Breast epithelium (tissue), 4 donors: ENCODE measurements at places on chromosomes 3 and 15. TPM values are rescaled to one million over a fixed set of nuclear protein-coding genes. Genes with fewer than 3 reads are reported as not detected.

The CD80 gene
- 0.96 TPM for total RNA-seq

GRCh38 chr3:139916271-139916670 is 18.7 kb upstream of the CLSTN2 start:
- no peaks in the 10 kb centered on the region for H3K4me1 ChIP-seq
- DNase-seq, result no peak
- H3K4me3 ChIP-seq, result no peak overlapping the region
- H3K27me3 ChIP-seq, result no peaks in the 10 kb centered on the region
- H3K36me3 ChIP-seq, result no peaks in the 10 kb centered on the region

DNA sequence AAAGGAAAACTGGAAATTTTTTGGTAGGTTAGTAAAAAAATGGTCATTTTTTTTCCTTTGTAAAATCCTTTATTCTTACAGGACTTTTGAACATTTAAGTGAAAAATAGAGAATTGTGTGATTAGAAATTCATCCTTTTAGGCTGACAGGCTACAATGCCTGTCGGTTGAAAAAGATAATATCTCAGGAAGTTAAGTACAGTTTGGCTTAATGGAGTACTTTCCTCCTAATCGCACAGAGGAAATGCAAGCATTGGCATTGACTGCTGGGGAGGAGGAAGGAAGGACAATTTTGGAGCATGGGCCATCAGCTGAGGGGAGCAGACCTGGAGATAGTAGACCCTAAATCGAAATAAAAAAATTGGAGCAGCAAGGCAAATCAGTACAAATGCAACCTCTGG is 135.1 kb upstream of the ICE2 start:
- H3K36me3 ChIP-seq, result no peaks in the 10 kb centered on the region
- H3K27ac ChIP-seq, result no peak overlapping the region
- DNase-seq, result no peak
- H3K27me3 ChIP-seq, result no peaks in the 10 kb centered on the region

The RAB6B gene
- total RNA-seq, result 3.9 TPM

DNA sequence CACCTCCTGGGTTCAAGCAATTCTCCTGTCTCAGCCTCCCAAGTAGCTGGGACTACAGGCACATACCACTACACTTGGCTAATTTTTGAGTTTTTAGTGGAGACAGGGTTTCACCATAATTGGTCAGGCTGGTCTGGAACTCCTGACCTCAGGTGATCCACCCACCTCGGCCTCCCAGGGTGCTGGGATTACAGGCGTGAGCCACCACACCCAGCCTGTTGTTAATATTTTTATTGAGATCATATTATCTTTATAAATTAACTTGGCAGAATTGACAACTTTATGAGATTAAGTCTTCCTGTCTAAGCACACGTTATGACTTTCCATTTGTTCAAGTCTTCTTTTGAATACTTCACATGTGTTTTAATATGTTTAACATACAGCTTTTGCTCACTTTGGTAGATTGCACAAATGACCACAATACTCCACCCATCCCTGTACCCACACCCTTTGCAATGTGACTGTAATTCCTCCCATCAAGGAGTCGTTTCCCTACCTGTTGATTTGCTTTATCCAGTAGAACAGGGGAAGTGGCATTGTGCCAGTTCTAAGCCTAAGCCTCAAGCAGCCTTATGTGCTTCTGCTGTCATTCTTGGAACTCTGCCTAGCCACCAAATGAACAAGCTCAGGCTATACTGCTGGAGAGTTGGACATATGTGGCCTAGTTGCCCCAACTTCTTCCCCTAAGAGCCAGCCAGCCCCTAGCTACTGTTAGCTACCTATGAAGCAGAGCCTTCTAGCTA is 8.2 kb downstream of the XYLB start:
- no peak for DNase-seq
- H3K27me3 ChIP-seq, result no peaks in the 10 kb centered on the region
- H3K27ac ChIP-seq, result no peak overlapping the region

The RNU5B-1 gene
- not detected for total RNA-seq

GRCh38 chr3:73768524-73769308 is 144.0 kb upstream of the PDZRN3 start:
- no peak for DNase-seq
- no peaks in the 10 kb centered on the region for H3K27me3 ChIP-seq
- H3K36me3 ChIP-seq, result no peaks in the 10 kb centered on the region

- no peaks in the 10 kb centered on the region for H3K36me3 ChIP-seq
- no peak overlapping the region for H3K27ac ChIP-seq
- no peak for DNase-seq
- H3K4me3 ChIP-seq, result no peak overlapping the region
- no peaks in the 10 kb centered on the region for H3K27me3 ChIP-seq
Measured at GRCh38 chr15:88479169-88479568, 11.7 kb downstream of the MRPS11 start.

GRCh38 chr3:19030522-19030839 is 117.8 kb upstream of the KCNH8 start:
- H3K4me3 ChIP-seq, result no peak overlapping the region
- H3K4me1 ChIP-seq, result no peaks in the 10 kb centered on the region

DNA sequence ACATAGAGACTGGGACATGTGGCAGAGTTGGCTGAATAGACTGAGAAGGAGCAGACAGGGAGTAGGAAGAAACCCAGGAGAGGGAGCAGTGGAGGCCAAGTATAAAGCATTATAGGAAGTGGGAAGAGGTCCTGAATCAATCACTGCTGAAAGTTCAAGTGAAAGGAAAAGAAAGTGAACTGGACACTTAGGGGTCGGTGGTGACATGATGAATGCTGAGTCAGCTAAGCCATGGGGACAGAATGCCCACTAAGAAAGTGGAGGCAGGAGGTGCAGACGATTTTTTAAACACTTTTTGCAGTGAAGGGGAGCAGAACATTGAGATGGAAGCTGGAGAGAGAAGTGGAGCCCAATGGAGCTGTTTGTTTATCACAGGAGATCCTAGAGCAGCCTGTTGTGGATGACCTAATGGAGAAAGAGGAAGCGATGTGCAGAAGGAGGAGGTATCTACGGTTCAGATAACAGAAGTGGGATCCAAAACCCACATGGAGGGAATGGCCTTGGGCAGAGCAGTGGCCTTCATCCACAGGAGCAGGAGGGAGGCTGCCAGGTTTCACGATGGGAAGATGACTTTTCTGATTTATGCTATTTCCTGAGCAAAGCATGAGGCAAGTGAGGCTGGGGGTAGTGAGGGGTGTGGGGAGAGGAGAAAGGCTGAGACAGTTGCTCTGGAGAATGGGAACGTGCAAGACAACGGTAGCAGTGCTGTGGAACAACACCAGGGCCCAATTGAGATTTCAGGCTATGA is 208.2 kb downstream of the RPLP1 start:
- H3K27ac ChIP-seq, result no peak overlapping the region
- no peaks in the 10 kb centered on the region for H3K36me3 ChIP-seq
- H3K4me3 ChIP-seq, result no peak overlapping the region

DNA sequence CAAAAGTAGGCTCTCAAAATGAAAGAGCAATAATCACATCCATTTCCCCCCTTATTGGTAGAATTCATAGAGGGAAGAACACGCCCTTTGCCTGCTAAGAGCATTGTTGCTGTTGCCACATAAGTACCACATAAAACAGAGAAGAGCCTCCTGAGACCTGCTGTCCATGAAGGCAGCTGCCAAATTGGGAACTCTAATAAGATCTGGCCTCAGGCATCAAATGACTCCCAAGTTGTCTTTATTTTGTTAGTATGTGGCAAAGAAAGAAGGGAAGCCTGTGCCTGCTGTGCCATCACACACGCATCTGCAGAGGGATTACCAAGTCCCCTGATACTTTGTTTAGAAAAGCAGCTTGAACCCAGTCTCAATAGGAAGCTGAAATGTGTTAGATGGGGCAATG is 23.9 kb downstream of the VGLL3 start:
- H3K4me3 ChIP-seq, result no peak overlapping the region
- H3K36me3 ChIP-seq, result no peaks in the 10 kb centered on the region
- no peaks in the 10 kb centered on the region for H3K27me3 ChIP-seq

DNA sequence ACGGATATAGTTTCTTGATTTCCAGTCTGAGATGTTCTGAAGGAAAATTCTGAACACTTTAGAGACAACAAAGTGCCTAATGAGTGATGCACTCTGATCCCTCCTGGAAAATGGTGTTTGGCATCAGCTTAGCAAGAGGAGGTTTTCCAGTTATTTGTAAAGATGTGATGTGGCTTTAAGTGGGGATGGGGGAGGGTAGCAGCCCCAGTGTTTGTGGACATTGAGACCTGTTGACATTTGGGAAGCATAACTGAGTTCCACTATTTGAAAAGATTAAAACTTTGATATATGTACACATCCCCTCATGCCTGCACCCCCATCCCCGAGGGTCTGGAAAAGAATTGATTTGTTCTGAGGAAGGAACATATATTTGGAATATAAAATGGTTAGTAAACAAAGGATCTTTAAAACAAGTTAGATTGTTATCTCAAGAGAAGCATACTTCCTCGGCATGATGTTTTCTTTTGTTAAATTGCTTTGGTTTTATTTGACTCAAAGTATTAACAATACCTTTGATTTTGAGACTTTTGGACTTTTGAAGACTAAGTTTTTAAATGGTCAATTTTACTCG is 6.5 kb downstream of the IGF1R start:
- no peak for DNase-seq
- no peak overlapping the region for H3K4me3 ChIP-seq
- H3K27me3 ChIP-seq, result no peaks in the 10 kb centered on the region

- H3K27me3 ChIP-seq, result peaks cover 100% of the 10 kb centered on the region
- no peak overlapping the region for H3K27ac ChIP-seq
- H3K4me3 ChIP-seq, result no peak overlapping the region
- H3K36me3 ChIP-seq, result no peaks in the 10 kb centered on the region
- no peaks in the 10 kb centered on the region for H3K4me1 ChIP-seq
- DNase-seq, result no peak
Measured at GRCh38 chr3:181703601-181704420, 7.9 kb upstream of the SOX2 start.

The PLSCR2 gene
- 2.0 TPM for total RNA-seq

- DNase-seq, result no peak
- no peaks in the 10 kb centered on the region for H3K27me3 ChIP-seq
- no peak overlapping the region for H3K27ac ChIP-seq
- H3K36me3 ChIP-seq, result no peaks in the 10 kb centered on the region
- H3K4me1 ChIP-seq, result no peaks in the 10 kb centered on the region
- peak overlapping the region; percentile 51 for H3K4me3 ChIP-seq
Measured at GRCh38 chr3:123799544-123800361, 84.4 kb downstream of the MYLK start.

GRCh38 chr3:62835554-62836236 is 39.5 kb downstream of the CADPS start:
- no peak for DNase-seq
- H3K27ac ChIP-seq, result no peak overlapping the region
- H3K27me3 ChIP-seq, result no peaks in the 10 kb centered on the region
- no peak overlapping the region for H3K4me3 ChIP-seq
- no peaks in the 10 kb centered on the region for H3K36me3 ChIP-seq

- H3K4me1 ChIP-seq, result no peaks in the 10 kb centered on the region
- no peaks in the 10 kb centered on the region for H3K36me3 ChIP-seq
- no peaks in the 10 kb centered on the region for H3K27me3 ChIP-seq
- no peak overlapping the region for H3K27ac ChIP-seq
Measured at GRCh38 chr15:76565366-76565765, 228.8 kb downstream of the ISL2 start.

DNA sequence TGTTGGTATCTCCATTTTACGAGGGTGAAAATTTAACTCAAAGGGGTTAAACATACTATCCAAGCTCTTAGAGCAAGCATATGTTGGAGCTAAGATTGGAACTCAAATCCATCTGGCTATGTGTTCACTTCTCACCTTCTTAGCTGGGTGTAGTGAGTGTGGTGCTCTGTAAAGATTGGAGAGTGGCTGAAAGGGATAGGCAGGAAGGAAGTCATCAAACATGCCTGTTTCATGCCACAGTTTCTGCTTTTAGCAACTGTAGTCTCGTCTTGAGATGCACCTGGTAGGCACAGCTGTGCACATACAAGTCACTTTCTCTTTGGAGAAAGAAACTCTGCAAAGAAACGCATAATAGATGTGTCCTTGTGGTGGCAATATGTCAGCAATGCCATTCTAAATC is 189.1 kb upstream of the MDFIC2 start:
- H3K27ac ChIP-seq, result no peak overlapping the region
- DNase-seq, result no peak
- no peaks in the 10 kb centered on the region for H3K36me3 ChIP-seq
- no peak overlapping the region for H3K4me3 ChIP-seq
- no peaks in the 10 kb centered on the region for H3K27me3 ChIP-seq
- no peaks in the 10 kb centered on the region for H3K4me1 ChIP-seq

- no peak for DNase-seq
- no peaks in the 10 kb centered on the region for H3K27me3 ChIP-seq
- H3K36me3 ChIP-seq, result peaks cover 6% of the 10 kb centered on the region
- H3K4me3 ChIP-seq, result peak overlapping the region; percentile 88
Measured at GRCh38 chr3:129277829-129278271, 820 bp upstream of the HMCES start.

The IGDCC3 gene
- not detected for total RNA-seq

The PIK3CA gene
- 38.4 TPM for total RNA-seq

- no peaks in the 10 kb centered on the region for H3K36me3 ChIP-seq
- H3K27ac ChIP-seq, result peak overlapping the region; percentile 53
- no peaks in the 10 kb centered on the region for H3K4me1 ChIP-seq
- peaks cover 39% of the 10 kb centered on the region for H3K27me3 ChIP-seq
- H3K4me3 ChIP-seq, result peak overlapping the region; percentile 44
Measured at GRCh38 chr15:62163397-62164013, 1.6 kb downstream of the C2CD4B start.

DNA sequence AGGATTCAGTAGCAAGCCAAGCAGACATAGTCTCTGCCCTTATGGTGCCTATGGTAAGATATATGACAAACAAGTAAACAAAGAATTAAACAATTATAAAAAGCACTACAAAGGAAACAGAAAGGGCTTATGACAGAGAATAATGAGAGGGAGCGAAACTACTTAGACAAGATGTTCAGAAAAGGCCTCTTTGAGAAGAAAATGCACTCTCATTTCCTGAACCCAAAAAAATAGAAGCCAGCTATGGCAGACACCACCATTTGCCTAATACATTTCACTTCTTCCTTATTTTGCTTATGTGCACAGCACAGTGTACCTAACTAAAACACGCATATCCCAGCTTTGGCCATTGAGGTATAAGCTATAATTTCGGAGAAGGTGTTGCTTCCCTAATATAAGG is 465.5 kb upstream of the PPP2R3A start:
- H3K36me3 ChIP-seq, result no peaks in the 10 kb centered on the region
- no peaks in the 10 kb centered on the region for H3K4me1 ChIP-seq
- H3K27ac ChIP-seq, result no peak overlapping the region
- H3K4me3 ChIP-seq, result no peak overlapping the region
- no peak for DNase-seq

GRCh38 chr3:84245789-84246188 is 713.0 kb upstream of the CADM2 start:
- H3K27ac ChIP-seq, result no peak overlapping the region
- H3K27me3 ChIP-seq, result no peaks in the 10 kb centered on the region
- H3K4me1 ChIP-seq, result no peaks in the 10 kb centered on the region
- H3K4me3 ChIP-seq, result no peak overlapping the region
- DNase-seq, result no peak

The LRTM1 gene
- not detected for total RNA-seq
